Islet precursor cell (in vitro differentiated cells): ENCODE measurements at places on chromosomes 4 and X.

- DNase-seq = no peak
Observed at GRCh38 chr4:77074381-77074831, 1.4 kb downstream of the CCNI start.

GRCh38 chr4:183136855-183137254 lies 37.8 kb downstream of the WWC2 start:
- no peak for DNase-seq

GRCh38 chr4:100366213-100366612 lies 151.6 kb downstream of the EMCN start:
- no peak for DNase-seq

DNA sequence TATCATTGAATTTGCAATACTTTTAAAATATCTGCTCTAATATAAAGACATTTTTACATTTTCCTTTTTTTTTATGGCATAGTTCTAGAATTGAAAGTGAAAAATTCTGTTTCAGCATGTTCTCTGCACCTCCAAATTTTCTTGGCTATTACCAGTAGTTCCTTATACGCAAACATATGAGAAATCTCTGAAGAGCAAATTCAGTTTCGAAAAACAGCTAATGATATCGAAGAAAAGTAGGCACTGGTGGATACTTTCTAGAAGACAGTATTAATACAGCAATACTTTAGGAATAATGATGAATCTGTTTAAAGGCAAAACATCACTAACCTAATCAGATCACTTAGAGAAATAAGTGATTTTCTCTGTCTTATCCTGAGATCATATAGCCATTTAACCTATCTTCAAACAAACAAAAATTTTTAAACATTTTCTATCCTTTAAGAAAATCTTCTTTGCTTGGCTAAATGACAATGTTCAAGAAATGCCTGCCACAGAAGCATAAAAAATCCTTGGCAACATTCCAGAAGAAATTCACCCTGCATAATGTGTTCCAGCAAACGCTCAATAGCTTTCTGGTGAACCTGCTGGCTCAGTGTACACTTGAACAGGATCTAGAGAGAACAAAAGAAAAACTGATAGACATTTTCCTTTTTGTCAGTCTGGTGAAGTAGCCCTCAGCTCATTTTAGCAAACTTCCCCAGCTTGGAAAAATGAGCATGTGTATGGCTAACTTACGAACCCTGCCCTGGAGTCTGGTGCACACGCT lies 51.2 kb upstream of the KLF3 start:
- no peak for DNase-seq

DNA sequence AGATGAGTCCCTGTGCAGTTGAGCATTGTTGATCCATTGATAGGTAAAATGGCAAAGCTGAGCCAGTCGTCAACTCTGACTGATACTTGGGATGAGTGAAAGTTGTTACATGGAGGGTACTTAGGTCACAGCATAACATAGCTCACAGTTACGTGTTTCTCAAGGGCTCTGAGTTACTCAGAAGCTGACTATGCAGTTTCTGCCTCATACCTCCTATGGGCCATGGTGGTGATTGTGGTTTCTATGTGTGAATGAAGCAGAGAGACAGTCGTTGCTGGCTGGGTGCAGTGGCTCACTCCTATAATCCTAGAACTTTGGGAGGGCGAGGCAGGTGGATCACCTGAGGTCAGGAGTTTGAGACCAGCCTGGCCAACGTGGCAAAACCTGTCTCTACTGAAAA lies 30.8 kb downstream of the FRMPD3 start:
- DNase-seq = no peak
